ENCODE measurements at places on chromosomes 1 and 21.

- DNase-seq, result no peak
These were observed 40.0 kb upstream of the PTPRC start for GRCh38 chr1:198598796-198599321.

GRCh38 chr21:45533361-45533845, 8.8 kb downstream of the SLC19A1 start:
- no peak for DNase-seq

DNA sequence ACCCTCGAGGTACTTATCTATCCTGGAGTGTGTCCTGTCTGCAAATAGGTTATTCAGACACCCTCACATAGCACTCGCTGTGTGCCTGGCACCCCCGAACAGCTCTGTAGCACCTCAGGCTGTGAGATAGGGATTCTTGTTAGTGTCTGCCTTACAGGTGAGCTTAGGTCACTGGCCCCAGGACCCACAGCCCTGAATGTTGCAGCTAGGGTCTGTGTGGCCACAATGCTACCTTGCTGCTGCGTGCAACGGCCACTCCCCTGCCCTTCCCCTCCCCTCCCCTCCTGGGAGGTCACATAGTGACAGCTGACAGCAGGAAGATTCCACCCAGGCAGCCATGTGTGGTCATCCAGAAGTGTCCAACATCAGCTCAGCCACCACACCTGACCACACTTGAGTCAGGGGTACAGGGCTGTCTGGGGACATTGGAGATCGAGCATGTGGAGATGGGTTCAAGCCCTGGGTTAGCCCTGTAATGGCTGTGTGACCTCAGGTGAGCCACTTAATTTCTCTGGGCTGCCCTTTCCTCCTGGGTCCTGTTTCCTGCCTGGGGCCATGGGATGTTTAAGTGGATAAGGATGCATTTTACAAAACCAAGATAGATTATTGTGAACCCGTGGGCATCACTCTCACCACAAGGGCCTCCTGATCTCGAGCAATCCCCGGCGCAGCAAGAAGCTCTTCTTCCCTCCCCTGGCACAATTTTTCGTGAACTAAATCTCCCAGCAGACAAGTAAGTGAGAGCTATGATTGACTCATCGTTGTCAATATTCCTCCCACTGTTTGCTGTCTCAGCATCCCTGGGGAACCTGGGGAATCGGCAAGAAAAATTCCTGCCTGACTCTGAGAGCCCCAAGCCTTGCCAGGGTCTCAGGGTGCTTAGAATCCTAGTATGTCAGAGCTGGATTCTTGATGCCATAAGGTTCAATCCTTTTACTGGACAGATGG, 208.7 kb downstream of the PTPRU start:
- DNase-seq, result no peak

DNA sequence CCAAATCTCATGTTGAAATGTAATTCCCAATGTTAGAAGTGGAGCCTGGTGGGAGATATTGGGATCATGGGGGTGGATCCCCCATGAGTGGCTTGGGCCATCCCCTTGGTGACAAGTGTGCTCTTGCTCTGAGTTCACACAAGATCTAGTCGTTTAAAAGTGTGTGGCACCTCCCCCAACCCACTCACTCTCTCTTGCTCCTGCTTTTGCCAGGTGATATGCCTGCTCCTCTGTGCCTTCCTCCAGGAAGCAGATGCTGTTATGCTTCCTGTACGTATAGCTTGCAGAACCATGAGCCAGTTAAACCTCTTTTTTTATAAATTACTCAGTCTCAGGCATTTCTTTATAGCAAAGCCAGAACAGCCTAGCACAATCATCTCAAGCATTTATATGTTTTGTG, 23.0 kb upstream of the HSPA13 start:
- DNase-seq, result no peak

GRCh38 chr21:43588957-43589356, 70.3 kb downstream of the HSF2BP start:
- no peak for DNase-seq

GRCh38 chr1:204390751-204391466, 20.7 kb downstream of the PPP1R15B start:
- no peak for DNase-seq

- no peak for DNase-seq
These were observed 53.7 kb upstream of the ETS2 start for GRCh38 chr21:38752051-38752505.

Data from fibroblast of skin of left biceps (primary cell).